ENCODE measurements at places on chromosomes 13 and 19.
A peak's percentile ranks its signal among the peaks of the same experiment; 100 is the strongest.

GRCh38 chr13:29065142-29065541, 245.0 kb downstream of the MTUS2 start:
- no peak for DNase-seq

DNA sequence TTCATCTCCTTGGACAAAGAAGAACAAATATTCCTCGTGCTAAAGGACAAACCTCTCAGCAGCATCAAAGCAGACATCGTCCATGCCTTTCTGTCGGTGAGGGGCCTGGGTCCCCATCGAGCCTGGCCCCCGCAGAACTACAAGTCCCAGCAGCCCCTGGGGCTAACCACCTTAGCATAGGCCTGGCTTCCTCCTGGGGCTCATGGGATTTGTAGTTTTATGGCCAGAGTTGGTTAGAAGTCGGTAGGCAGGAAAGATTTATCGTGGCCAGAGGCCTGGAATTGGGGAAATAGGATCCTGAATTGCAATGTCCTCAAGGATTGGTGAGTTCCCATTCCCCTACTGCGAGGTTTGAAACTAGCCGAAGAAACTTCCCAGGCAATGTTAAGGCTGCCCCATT, 19.6 kb downstream of the TMEM150B start:
- DNase-seq = peak; percentile 38

GRCh38 chr19:39481229-39481545, 549 bp downstream of the TIMM50 start:
- DNase-seq = no peak

- no peak for DNase-seq
Measured at GRCh38 chr13:60167121-60167520, 3.4 kb upstream of the DIAPH3 start.

DNA sequence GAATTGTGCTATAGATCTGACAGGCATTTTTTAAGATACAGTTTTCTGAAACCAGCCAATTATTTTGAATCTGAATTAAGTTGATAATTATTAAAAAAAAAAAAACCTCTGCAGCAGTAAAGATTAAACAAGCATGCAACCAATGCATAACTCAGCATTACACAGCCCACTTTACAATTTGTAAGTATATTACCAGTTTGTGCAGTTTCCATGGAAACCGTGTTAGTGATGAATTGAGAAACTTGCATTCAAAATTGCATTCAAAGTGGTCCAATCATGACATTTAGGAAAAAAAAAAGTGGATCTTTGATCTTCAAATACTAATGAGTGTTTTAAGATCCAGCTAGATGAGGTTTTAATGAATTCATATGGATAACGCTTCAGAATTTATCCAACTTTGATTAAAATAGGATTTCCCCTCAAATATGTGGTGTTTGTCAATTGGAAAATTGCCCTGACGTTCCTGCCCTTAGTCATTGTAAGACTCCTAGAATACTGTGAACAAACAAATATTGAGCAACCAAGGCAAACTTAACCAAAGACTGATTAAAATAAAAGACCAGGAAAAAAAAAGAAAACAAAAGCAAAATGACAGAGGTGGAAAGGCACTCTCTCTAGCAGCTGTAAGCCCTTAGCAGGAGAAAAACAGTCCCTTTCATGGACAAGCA, 314.8 kb upstream of the MAB21L1 start:
- DNase-seq = no peak

- no peak for DNase-seq
Measured at GRCh38 chr19:40421993-40422747, 3.6 kb downstream of the SERTAD1 start.

- peak; percentile 76 for DNase-seq
Measured at GRCh38 chr19:50835785-50836542, 2.6 kb upstream of the KLK15 start.

DNA sequence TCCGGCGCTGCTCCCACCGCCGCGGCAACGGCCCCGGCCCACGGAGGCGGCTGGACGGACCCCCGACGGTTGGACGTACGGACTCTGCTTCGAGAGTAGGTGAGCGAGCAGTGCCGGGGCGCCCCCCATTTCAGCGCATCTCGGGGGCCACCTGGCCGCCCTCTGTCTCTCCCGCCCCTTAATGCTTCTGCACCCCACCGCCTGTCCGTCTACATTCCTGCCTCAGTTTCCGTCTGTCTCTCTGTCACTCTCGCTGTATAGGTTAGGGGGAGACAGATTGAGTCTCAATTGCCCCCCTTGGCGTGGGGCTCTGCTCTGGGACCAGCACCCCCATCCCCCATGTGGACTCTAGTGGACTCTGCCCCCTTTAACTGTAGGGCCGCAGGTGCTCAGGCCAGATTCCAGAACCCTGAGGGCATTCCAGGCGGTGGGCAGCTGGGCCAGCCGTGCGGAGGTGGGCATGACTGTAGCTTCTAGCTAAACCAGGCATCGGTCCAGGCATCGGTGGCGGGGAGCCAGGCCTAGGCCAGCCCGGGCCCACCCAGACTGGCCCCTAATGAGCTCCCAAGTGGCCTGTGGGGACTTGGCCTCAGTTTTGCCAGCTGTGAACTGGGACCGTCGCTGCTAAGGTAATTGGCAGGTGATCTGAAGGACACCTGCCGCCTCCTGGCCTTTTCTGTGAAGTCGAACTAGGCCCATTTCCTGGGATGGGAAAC, 373 bp downstream of the TNFAIP8L1 start:
- no peak for DNase-seq

- no peak for DNase-seq
Measured at GRCh38 chr19:33408538-33409434, 35.3 kb downstream of the CEBPG start.

DNA sequence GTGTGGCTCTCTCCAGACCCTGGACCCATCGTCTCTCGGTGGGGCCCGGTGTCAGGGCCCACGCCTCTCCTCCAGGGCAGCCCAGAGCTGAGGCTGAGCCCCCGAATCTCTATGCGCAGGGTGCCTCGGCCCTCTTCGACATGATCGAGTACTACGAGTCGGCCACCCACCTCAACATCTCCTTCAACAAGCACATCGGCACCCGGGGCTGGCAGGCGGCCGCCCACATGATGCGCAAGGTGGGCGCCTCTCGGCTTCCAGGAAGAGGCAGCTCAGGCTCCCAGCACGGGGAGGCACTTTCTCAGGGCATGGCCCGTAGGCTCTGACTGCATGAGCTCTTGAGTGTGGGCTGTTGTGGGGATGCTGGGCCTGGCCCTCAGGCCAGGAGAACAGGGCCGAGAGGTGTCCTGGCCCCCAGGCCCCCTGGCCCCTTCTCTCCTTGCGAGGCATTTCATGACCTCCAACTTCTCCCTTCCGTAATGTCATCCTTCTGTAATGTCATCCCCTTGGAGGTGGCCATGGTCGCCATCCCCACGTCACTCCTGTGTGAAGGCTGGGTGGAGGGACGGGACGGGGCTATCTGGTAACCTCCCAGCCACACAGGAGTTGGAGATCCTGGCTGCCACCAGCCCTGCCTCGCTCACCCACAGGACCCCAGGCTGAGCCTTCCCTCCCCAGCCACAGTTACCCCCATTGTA, 19.4 kb downstream of the NKPD1 start:
- no peak for DNase-seq

DNA sequence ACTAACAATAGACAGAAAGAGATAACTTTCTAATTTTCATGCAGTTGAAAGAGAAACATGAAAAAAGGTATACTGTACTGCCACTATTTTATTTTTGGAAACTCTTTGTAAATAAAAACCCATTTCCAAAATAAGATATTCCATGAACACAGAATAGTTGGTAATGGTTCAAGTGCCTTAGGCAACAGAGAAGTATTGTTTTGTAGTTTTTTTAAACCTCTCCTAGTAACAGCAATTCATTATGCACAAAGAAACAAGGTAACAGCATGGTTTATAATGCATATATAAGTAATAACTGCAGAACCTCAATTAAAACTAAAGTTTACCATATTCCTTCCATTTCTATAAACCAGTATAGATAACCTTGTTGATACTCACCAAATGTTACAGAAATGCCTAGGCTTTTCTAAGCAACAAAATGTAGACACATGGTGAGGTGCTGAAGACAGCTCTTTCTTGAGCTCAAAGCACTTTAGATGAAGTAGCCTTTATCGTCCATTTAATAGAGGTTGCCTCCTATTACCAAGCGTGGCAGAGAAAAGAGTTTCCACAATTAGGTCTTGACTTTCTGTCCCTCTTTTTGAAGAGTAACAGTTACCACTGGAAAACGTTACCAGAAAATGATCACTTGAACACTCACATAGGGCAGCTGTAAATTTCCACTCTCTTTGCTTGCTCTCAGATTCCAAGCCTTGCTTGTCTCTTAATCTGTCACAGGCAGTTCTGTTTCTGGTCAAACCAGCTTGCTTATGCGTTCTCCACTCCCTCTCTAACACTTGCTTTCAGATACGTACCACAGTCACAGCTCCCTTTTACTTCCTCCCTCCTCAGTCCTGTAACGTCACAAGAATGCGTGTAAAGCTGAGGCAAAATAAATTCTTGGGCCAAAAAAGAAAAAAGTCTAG, 42.9 kb downstream of the CAB39L start:
- no peak for DNase-seq

- DNase-seq = no peak
Measured at GRCh38 chr13:42740753-42741152, 40.6 kb upstream of the FAM216B start.

DNA sequence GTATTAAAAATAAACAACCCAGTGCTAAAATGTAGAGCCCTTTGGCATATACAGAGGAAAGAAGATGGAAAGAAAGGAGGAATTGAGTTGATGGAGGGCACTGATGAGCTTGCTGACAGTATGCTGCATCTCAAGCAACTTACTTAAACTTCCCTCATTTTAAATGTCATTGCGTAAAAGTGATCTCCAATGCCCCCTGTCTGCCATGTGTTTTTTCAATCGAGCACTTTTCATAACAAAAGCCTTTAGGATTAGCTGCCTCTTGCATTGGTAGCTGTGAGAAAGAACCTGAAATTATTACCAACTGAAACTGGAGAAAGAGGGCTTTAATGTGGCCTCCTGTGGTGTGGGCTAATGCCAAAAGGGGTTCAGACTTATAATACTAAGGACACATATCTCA, 541.6 kb downstream of the SUCLA2 start:
- DNase-seq = no peak

DNA sequence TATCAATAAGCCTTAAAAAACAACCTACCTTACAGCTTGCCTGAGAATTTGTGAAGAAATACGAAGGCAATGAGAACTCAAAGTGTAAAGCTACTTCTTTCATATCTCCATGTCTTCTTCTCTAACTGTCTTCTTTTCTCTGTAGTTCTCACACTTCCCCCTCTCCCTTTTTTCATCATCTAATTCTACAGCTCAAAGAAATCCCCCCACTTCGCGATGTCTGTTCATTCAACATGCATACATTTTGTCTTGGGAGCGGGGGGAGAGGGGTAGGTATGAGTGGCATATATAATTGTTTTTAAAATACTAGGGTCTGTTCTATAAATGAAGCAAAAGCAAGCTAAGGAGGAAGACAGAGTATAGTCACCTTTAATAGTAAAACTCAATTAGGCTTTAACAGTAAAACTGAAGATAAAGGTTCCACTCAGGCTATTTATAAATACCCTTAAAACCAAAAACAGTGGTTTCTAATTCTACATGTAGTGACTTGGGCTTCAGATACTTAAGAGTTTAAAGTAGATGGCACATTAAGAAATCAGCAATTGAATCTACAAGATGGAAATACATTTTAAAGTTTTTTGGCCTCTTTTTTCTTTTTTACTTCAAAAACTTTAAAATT, 106.9 kb downstream of the KLF12 start:
- DNase-seq = no peak

DNA sequence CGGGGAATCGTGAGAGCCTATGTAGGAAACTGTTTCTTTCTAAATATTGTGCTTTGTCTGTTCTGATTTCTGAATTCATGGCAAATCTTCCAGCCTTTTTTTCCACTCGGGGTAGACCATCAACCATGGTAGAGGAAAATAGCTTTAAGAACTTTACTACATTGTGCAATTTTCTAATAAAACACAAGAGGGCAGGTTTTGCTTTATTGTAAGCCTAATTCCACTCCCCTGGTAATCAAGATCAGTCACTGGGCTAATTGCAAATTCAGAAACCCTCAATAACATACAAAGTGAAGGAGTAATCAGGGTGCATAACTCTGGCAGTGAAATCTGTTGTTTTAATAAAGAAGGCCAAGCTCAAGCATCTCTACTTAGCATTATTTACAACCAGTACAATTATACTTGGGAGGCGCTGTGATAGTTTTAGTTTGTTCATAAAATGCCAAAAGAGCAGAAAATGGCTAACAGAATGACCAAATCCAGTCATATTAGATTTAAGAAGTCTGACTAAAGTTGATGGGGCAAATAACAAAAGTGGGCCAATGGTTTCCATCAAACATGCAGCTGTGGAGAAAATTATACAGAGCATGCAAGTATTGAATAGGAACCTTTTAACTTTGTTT, 43.8 kb downstream of the DCT start:
- no peak for DNase-seq

- peak; percentile 14 for DNase-seq
Measured at GRCh38 chr19:44747739-44748425, 626 bp upstream of the BCL3 start.

DNA sequence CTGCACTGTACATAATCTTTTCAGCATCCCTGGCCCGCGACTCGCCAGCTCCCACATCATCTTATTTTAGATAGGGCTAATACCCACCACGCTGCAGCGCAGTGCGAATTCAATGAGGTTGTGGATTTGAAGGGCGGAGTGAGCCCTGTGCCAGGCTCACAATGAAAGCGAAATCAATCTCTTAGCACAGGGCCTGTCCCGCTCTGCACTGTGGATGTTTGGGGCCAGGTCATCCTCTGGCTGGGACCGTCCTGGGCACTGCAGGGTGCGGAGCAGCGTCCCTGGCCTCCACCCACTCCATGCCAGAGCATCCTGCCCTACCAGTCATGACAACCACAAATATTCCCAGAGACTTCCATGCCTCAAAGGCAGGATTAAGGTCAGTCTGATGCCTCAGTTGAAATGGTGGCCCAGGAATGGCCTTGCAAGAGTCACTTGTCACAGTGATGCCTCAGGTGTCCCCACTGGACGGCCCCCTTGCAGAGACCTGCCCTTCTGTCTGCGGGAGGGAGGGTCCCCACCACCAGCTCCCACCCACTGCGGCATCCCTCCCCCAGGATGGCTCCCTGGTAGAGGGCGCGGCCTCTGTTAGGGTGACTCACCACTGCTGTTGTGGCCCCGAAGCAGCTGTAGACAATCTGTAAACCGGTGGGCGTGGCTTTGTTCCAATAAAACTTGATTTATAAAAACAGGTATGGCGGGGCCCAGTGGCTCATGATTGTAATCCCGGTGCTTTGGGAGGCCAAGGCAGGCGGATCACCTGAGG, 5.6 kb downstream of the UHRF1 start:
- DNase-seq = peak; percentile 63

All from stimulated activated CD4-positive, alpha-beta T cell treated with anti-CD3 and anti-CD28 coated beads, Interleukin-1b, Interleukin-23, amount 100 ng/mL, for 4 hours (primary cell).